ENCODE measurements at places on chromosomes 12 and 14. TPM values are rescaled to one million over a fixed set of nuclear protein-coding genes. Genes with fewer than 3 reads are reported as not detected.

PPP4R4 gene
- 0.27 TPM for total RNA-seq

IL22 gene
- total RNA-seq, result not detected

FAM186B gene
- 0.16 TPM for total RNA-seq

ASIC1 gene
- 4.8 TPM for total RNA-seq

HHIPL1 gene
- 4.3 TPM for total RNA-seq

PIWIL1 gene
- total RNA-seq, result not detected

BICD1 gene
- 10.8 TPM for total RNA-seq

AKAP3 gene
- total RNA-seq, result 0.99 TPM

DNA sequence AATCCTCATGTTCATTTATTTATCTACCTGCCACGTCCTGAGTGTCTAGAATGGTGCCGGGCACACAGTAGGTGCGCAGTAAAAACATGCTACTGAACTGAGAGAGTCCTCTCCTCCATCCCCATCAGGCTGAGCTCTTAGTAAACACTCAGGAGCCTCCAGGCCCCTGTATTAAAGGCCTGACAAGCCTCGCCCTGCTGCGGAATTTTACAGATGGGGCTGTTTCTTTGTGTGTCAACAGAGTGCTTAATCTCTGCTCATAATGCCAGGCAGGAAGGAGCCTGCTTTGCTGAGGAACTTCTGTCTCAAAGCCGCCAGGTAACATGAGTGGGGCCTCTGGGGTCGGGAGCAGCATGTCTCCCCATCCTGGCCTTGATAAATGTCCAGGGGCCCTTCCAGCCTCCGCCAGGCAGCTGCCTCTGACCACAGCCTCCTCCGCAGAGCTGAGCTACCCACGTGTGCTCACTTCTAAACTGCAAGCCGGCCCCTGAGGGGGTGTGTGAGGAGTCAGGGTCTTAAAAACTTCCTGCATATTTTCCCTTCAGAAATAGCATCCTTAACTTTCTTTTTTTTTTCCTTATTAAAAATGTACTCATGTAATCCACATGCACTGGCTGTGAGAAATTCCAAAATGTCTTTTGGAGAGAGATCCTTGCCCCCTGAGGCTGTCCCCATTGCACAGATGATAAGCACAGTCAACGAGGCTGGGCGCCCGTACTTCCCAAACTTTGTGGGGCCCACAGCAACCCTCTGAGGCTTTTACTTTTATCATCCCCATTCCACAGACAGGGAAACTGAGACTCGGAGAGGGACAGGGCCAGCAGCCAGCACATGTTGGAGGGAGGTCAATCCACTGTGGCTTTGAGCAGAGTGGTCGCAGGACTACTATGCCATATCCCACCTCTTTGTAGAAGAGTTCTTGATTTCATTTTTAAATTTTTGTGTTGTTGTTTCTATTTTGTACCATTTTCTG lies 116.0 kb upstream of the NCOR2 start:
- DNase-seq, result no peak

GRCh38 chr12:131066207-131066885 lies 112.6 kb downstream of the ADGRD1 start:
- no peak for DNase-seq

GRCh38 chr12:55933169-55933798 lies 2.3 kb downstream of the DGKA start:
- no peak for DNase-seq

- no peak for DNase-seq
Measured at GRCh38 chr12:109544955-109545531, 28.3 kb downstream of the MMAB start.

GRCh38 chr14:35438910-35439713 lies 34.6 kb upstream of the NFKBIA start:
- DNase-seq, result no peak

DNA sequence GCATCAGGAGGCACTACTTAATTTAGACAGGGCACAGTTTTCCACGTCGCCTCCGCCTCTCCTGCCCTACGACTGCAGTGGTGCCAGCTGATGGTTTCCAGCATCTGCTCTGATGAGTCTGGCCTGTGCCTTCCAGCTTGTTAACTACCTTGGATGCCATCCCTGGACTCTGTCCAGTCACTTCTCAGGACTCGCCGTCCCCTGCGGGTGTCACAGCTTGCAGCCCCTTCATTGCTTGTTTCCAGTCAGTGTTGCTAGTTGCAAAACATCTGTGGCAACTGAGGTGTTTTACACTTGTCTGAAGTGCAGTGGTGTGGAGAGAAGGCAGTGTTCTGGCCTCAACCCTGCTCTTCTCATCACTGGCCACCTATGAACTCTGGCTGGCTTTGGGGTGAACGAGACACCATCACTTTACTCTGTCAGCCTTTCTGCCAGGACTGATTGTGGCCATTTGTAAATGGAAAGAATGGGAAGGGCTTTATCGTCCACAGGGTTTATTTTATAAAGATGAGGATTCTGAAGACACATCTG lies 8.3 kb downstream of the ADGRD1 start:
- peak; percentile 91 for DNase-seq

DNA sequence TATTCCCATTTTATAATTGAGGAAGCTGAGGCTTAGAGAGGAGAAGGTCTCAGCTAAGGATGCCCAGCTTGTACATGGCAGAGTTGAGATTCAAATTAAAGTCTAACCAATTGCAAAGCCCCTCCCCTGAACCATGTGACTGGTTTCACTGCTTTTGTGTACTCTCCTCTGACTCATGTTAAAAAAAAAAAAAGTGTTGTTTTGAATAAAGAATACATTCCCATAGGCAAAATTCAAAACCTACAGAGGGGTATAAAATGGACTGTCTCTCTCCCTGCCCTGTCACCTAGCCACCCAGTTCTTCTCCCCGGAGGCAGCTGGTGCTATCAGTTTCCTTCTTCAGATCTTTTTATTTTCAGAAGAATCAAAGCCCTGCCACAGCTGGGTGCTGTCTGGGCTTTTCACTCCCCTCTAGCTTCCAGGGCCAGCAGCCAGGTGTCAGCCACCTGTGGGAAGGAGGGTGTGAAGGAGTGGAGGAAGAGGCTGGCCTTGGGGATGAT lies 5.4 kb downstream of the PSMD9 start:
- no peak for DNase-seq

GRCh38 chr12:130984183-130985058 lies 30.7 kb downstream of the ADGRD1 start:
- DNase-seq, result no peak

GRCh38 chr14:46381674-46382073 lies 269.9 kb downstream of the RPL10L start:
- no peak for DNase-seq

- no peak for DNase-seq
Measured at GRCh38 chr14:32513571-32514009, 184.5 kb downstream of the AKAP6 start.

- no peak for DNase-seq
Measured at GRCh38 chr12:81339071-81339470, 261.2 kb downstream of the ACSS3 start.

GRCh38 chr12:79414252-79414651 lies 276.5 kb downstream of the PAWR start:
- DNase-seq, result no peak

- DNase-seq, result no peak
Measured at GRCh38 chr12:50062728-50063460, 5.5 kb downstream of the ASIC1 start.

GRCh38 chr14:57293866-57294837 lies 25.4 kb downstream of the AP5M1 start:
- no peak for DNase-seq

GRCh38 chr12:116174006-116174405 lies 103.5 kb downstream of the MED13L start:
- no peak for DNase-seq
